CD8-positive, alpha-beta memory T cell (primary cell): ENCODE measurements at places on chromosomes 11 and 22.

GRCh38 chr11:88398372-88398771 is 60.8 kb upstream of the CTSC start:
- DNase-seq = no peak

DNA sequence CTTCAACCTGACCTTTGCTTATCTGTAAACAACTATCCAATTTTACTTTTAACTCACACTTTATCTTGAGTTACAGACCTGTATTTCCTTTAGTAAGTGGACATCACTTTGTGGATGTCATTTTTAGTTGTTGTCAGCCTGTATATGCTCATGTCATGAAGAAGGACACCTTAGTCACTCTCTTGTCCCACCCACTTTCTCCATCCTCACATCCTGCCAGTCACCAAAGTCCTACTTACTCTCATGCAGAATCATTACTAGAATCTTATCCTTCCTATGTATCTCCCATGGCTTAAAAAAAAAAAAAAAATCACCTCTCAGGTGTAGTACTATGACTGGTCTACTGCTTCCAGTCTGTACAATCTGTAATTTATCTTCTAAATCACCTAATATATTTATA is 43.3 kb downstream of the SESN3 start:
- no peak for DNase-seq

- DNase-seq = no peak
Measured at GRCh38 chr11:66787934-66788758, 55.1 kb upstream of the RCE1 start.

GRCh38 chr11:83125577-83125976 is 31.4 kb upstream of the PCF11 start:
- DNase-seq = no peak

DNA sequence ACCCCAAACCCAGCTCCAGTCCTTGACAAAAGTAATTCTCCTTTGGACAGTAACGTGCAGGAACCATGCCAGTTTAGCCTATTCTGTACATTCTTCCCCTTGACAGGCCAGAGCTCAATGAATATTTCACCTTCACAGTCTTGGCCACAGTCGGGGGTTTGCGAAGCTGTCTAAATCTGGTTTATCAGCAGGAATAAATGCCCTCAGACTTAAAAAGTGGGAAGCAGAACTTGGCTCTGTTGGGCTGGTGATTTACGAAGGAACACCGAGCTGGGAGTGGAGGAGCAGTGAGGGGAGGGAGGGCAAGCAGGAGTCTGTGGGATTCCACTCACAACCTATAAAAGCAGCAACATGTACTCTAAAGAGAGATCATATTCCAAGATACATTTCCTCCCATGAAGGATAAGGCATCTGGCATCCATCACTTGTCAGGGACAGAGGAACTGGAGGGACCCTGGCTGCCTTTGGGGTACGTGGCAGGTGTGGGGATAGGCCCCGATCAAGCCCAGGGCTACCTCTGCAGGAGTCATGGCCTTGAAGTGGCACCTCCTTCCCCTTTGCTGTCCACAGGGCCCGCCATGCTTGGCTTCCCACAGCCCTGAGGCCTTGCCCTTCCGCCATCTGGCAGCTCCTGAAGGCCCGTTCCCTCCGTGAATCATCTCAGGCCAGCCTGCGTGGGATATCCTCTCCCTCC is 154.3 kb downstream of the ADAMTS15 start:
- DNase-seq = no peak

- DNase-seq = no peak
Measured at GRCh38 chr11:117076941-117077691, 21.1 kb downstream of the SIK3 start.

DNA sequence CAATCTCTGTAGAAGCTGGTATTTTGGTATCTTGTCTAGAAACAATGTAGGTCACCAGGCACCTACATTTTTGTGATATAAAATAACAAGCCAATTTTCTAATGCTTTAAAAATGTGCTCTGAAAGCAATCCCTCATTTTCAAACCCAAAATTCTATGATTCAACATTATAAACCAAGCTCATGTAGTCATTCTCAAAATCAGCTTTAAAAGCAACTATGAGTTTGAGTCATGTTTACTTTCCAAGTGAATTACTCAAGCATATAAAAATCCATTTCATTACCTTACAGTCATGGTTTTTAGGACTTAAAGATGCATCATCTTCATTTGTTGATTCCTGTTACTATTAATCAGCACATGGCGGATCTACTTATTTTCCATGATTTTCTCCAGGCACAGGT is 216.4 kb downstream of the GRM5 start:
- no peak for DNase-seq

DNA sequence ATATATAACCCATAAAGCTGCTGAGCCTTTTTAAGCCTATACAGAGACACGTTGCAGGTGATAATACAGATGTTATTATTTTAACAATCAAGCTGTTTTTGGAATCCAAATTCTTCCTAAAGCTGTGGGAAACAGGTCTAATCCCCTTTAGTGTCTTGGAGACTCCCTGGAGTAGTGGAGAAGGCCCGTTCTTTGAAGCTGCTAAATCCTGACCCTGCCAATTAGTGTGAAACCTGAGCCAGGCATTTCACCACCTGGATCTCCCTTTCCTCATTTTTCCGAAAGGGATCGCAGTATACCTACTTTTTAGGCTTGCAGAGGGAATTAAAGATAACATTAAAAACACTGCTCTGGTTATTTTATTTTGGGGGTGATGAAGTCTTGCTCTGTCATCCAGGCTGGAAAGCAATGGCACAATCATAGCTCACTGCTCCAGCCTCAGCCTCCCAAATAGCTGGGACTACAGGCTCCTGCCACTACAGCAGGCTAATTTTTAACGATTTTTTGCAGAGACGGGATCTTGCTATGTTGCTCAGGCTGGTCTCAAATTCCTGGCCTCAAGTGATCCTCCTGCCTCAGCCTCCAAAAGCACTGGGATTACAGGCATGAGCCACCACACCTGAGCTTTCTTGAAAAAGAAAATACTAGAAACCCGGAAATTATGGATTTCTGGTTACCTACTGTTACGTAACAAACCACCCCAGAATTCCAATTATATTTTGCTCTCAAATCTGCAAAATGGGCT is 1.7 kb upstream of the EIF4ENIF1 start:
- no peak for DNase-seq

DNA sequence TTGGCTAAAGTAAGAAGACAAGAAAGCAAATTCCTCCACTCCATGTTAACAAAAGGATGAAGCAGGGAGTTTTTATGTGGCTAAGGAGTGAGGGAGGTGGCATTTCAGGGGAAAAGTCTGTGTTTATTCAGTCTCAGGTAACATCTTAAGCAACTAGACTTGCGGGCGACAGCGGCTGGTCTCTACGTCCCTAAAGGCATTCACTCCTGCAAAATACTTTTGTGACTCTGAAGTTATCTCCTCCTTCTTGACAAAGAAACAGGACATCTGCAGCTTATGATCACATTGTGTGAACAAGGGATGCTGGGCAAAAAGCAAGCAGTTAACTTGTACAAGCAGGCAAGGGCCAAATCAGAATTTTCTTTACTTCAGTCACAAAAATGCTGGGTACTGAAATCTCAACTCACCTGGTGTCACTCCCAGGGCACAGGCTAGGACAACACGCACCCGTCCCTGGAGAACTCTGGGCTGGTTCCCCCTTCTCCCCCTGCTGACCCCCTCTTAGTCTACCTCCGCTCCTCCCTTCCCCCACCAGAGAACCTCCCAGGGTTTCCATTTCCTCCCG is 38.3 kb downstream of the IGLL5 start:
- no peak for DNase-seq

DNA sequence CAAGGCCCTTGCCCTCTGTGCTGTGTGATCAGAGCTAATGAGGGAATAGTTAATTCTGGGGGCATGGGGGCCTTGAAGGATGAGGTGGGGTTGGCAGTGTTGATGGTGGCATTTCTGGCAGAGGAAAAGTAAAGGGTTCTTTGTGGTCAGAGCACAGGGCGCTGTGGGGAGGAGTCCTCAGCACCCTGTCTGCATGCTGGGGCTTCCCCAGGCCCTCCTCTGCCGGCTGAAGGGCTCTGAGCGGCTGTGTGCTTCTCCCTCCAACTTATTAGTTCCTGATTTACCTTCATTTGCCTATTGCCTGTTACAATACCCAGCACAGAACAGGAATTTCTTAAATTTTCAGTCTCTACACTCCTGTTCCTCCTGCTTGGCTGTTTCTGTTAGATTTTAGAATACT is 122.8 kb downstream of the HIPK3 start:
- no peak for DNase-seq

- no peak for DNase-seq
Measured at GRCh38 chr22:35586771-35587170, 30.4 kb downstream of the MB start.

DNA sequence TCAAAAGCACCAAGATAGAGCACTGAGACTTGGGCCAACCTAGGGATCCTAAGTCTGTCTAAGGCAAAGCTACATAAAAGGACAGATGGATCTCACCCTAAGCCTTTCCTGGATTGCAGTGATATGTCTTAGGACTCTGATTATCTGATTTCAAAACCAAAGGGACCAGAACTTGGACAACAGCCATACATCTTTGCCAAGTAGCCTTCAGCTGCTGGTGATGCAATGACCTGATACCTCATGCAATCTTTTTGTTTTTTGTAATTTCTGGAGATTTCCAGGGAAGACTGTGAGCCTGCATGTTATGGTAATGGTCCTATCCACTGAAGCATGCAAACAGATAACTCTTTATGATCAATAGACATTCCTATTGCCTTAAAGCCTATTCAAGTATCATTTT is 230.4 kb upstream of the MTNR1B start:
- no peak for DNase-seq

- peak; percentile 93 for DNase-seq
Measured at GRCh38 chr11:64743591-64744543, at the start of gene RASGRP2. RASGRP2 (minus strand) TSS chr11:64744142; CDS start chr11:64742866, 1,276 bp downstream.

DNA sequence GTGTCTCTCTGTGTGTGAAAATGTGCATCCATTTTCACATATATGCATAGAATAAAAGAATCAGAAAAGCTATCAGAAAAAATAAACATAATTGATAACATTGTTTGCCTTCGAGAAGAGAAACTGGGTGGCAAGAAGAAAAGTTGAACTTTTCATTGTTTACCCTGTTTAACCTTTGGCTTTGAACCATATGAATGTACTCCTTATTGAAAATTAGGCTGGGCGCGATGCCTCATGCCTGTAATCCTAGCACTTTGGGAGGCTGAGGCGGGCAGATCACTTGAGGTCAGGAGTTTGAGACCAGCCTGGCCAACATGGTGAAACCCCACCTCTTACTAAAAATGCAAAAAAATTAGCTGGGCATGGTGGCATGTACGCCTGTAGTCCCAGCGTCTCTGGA is 11.9 kb upstream of the OR9Q1 start:
- DNase-seq = no peak

- no peak for DNase-seq
Measured at GRCh38 chr22:49100316-49100715, 727.4 kb downstream of the BRD1 start.
